Activated T-helper 17 cell treated with anti-CD3 and anti-CD28 coated beads, Interleukin-2, amount 50 U/mL, for 72 hours (primary cell): ENCODE measurements at places on chromosomes 4 and X.

DNA sequence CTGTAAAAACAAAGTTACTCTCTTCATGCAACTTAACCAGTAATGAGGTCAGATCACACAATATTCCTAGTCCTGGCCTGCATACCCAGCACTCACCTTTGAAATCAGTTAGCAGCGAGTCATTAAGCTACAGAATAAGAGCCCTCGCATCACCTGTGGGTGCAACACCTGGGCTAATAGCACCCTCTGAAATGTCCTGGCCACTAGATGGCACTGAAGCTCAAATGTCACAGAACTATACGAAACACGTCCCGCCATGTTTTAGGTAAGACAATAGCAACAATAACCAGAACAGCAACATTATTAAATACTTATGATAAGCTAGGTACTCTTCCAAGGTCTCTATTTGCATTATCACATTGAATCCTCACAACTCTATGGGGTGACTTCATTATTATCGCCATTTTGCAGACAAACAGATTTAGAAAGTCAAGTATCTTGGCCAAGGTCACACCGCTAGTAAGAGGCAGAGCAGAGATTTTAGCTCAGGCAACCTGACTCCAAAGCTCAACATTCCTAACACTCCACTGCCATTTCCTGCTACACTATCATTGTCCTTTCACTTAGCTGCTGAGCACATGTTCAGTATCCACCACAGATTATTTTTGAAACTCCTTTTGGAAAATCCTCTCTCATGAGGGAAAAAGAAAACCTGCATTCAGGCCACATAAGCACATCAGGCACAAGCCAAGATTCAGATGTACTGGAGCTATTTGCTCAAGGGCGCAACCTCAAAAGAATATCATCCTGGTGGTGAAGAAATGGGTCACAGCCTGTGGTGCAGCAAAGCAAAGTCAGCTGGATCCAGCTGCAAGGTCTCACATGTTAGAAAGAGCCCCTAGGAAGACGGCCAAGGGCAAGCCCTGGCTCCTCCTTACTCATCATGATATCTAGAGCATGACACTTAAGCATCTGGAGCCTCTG, 59.5 kb upstream of the KDR start:
- no peak for ATAC-seq

- ATAC-seq = peak; percentile 88
Observed at GRCh38 chrX:2351999-2352995, 148.5 kb downstream of the DHRSX start.

DNA sequence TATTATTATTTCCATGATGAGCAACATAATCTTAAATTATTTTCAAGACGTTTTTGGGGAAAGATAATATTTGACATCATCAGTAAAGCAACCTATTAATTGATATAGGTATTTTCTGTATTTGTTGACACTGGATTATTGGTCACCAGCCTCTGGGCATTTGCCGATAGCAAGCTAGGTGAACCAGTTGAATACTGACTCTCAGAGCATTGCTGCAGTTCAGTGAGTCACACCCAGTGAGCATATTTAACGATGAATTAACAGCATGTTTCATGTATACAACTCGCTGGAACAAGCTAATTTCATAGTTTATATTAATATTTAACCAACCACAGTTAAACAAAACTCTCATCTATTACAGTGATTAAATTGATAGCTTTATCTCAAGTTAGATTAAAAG, 1006.0 kb upstream of the DIAPH2 start:
- no peak for ATAC-seq

DNA sequence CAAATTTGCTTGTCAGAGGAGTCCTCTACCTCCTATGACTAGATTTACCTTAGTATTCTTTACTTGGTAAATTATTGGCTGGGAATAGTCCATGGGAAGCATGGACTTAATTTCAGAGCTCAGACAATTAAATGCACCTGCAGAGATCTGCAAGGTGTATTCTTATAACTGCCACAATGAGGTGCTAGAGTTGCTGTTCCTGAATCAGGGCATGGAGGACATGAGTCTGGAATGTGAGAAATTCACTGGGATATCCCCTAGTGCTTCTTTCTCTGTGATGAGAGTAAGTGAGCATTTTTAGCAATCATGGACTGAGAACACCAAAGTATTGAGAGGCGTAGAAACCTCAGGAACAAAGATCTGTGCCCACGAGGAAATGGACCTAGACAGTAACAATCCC, 32.9 kb upstream of the GRID2 start:
- no peak for ATAC-seq

- ATAC-seq = no peak
Observed at GRCh38 chrX:20347481-20347880, 80.8 kb upstream of the RPS6KA3 start.
